ENCODE measurements at places on chromosomes 3 and 15. TPM values are rescaled to one million over a fixed set of nuclear protein-coding genes. Genes with fewer than 3 reads are reported as not detected.

DNA sequence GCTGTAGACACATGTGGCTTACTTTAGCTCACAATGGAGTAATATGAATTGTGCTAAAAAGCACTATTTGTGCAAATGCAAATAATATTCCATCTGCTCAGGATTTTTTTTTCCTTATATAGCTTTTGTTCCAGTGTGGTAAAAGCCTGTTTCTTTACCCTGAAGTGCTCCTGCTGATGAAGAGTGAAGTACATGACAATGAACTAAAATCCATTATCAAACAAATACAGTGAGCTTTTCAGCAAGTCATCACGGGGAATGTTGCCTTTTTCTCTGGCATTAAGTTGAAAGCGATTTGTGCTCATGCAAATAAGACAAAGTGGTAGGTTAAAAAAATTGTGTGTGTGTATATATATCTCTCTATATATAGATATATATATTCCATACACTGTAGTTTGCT, 28.6 kb upstream of the CCDC39 start:
- no peak for DNase-seq

DNA sequence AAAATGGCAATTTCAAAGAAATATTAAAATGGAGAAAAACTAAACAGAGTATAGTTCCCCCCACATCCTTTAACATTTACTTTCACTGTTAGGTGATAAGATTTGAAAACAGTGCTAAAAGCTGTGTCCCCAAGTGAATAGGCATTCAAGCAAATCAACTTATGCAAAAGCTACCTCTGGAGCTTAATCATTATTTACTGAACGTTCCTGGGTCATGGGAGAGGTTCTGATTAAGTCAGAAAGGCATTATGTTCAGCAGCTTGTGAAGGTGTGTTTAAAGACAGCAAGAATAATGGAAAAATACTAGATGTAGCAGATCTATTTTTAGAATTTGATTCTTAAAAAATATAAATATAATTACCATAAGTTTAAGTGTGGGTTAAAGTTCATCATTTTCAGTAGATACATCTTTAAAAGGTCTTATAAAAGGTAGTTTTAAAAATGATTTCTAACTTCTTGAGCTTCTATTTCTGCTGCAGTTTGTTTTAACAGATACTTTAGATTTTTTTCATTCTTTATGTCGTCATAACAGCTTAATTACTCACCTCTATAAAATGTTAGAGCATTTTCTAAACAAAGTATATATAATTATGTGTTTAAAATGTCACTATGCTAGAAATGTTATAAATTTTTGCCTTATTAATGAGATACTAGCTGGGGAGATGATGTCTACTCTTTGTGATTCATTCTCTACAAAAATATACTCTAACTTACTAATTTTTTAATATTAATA, 127.9 kb downstream of the MITF start:
- no peak for DNase-seq

DNA sequence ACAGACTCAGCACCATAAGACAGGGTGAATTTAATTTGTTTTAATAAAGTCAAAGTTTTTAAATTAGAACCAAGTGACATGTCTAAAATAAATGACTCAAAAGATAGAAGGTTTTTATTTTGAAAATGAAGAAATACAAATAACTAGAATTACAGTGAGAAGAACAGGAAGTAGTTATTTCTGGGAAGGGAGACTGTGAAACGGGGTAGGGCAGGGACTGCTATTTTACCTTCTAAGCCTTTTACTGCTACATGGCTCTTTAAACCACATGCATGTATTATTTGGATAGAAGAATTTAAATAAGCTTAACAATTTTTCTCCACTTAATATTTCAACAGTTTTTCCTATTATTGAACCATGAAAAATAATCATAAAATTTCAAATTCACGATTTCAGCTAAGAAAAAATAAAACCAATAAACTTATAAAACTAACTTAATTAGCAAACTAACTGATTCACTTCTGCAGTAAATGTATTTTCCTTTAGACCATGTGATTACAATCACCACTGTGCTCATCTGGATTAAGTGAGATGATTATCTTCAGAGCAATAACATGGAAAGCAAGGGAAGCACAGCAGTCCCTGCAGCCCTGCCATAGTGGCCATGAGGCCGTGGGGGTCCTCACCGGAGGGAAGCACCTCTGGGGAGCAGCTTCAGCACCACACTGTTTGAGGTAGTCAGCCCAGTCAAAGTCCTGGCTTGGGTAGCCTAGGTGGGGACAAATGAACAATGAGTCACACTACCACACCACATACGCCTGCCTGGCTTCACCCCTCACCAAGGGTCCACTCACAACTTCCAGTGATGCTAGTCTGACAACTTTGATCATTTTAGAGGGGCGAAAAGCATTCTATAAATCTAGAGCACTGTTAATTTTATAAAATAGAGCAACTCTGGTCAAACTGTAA, 28.3 kb upstream of the STIMATE start:
- no peak for DNase-seq

GRCh38 chr3:168087539-168087938, 8.2 kb downstream of the GOLIM4 start:
- DNase-seq, result no peak

DNA sequence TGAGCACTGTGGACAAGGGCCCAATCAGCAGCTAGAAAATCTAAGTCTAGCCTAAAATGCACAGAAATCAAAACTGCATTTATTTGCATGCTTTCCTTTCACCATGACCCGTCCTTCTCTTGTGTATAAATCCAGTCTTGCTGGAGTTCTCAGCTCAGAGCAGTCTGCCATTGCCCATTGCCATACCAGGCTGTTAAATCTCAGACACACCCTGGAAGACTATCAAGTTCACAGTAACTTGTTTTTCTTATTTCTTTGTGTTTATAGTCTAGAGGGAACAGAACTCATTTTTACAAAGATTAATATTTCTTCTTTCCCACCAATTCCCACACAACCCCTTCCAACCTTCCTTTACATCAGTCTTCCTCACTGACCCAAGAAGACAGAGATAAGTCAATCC, 85.9 kb downstream of the COL8A1 start:
- no peak for DNase-seq

- no peak for DNase-seq
Measured at GRCh38 chr15:99482993-99483392, 82.8 kb upstream of the MEF2A start.

DNA sequence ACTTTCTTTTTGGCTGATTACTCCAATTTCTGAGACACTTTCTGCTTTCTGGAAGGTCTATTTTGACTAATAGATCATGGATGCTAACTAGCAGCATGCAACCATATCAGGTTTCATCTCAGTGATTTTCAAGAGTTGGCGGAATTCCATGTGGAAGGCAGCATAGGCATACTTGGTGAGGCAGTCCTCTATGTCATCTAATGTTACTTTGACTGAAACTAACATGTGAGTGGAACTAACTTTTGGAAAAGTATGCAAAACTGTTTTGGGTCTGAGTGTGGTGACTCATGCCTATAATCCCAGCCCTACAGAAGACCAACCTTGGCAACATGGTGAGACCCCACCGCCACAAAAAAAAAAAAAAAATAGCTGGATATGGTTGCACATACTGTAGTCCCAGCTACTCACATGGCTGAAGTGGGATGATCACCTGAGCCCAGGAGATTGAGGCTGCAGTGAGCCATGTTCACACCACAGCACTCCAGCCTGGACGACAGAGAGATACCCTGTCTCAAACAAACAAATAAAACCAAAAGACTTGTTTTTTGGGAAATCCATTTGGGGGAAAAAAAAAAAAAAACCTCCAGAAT, 1033.7 kb downstream of the ROBO1 start:
- DNase-seq, result no peak

GRCh38 chr15:93789441-93789840, 441.9 kb upstream of the MCTP2 start:
- DNase-seq, result no peak

DNA sequence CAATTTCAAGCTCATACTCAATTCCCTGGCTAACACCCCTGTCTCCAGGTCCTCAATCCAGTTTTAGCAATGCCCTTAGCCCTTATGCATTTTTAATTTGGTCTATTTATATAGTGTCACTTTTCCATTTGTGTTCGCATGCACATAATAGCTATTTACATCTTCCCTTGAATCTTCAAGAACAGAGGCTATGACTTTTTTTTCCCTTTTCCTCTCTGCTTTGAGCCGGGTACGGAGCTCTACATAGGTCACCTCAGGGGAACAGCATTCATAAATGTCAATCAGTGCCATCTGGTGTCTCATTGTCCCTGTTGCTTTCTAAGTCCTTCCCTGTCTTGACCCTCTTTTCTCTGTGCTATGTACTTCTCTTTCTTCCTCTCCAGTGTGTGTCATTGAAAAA, 26.5 kb upstream of the ACTC1 start:
- no peak for DNase-seq

Gene C2CD4B
- 1.4 TPM for total RNA-seq

Gene AMIGO3
- 0.09 TPM for total RNA-seq

Gene PSMD2
- 198 TPM for total RNA-seq

Gene SLC9A9
- total RNA-seq, result 8.3 TPM

Gene FGF12
- total RNA-seq, result 315 TPM

Gene ECE2
- 6.6 TPM for total RNA-seq

Gene CCDC33
- not detected for total RNA-seq

Measured in right cardiac atrium (tissue), 5 donors.